ENCODE measurements at places on chromosomes 1 and 21. TPM values are rescaled to one million over a fixed set of nuclear protein-coding genes. Genes with fewer than 3 reads are reported as not detected.
A peak's percentile ranks its signal among the peaks of the same experiment; 100 is the strongest.

DNA sequence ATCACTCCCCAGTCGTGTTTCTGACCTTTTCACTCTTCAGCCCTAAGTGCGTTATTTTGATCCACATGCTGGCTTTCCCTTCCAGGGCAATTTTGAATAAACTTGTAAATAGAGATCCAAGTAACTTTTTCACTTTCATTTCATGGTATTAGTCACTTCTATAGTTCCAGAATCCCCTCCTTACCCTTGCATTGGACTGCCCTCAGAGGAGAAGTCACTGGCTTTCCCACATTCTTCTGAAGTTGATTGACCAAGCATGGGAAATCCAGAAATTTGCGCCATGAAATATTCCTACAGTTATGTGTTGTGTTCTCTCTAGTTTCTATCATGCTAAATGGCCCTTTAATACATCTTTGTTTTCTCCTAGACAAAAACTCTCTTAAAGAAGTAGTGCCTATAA is 177.3 kb upstream of the GORAB start:
- no peak for DNase-seq

DNA sequence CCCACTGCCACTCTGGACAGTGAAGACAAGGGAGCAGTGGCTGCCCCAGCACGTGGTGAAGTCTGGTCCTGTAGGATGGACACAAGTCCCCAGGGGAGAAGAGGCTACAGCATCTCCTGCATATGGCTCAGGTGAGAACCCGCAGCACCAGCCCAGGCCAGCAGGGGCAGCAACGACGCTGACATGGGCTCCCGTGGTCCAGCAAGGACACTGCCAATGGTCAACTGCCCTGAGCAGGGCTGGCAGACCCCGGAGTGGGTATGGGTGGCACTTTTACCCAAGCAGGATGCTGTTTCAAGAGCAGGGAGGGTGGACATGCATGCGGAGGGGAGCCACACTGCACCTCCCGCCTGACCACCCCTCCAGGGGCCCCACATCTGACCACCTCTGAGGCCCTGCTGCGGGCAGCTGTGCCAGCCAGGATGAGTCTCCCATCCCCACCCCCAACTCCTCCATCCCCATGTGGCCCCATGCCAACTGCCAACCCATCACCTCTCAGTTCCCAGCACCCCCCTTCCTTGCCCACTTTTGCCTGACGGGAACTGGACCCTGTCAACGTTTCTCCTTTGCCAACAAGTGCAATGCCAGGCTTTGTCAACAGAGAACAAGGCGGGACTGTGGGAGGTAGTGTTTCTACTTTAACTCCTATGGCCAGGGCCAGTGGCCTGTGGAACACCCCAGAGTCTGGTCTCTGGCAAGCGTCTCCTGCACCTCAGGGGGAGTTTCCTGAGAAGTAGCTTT is 8.6 kb downstream of the MORN1 start:
- DNase-seq, result no peak

DNA sequence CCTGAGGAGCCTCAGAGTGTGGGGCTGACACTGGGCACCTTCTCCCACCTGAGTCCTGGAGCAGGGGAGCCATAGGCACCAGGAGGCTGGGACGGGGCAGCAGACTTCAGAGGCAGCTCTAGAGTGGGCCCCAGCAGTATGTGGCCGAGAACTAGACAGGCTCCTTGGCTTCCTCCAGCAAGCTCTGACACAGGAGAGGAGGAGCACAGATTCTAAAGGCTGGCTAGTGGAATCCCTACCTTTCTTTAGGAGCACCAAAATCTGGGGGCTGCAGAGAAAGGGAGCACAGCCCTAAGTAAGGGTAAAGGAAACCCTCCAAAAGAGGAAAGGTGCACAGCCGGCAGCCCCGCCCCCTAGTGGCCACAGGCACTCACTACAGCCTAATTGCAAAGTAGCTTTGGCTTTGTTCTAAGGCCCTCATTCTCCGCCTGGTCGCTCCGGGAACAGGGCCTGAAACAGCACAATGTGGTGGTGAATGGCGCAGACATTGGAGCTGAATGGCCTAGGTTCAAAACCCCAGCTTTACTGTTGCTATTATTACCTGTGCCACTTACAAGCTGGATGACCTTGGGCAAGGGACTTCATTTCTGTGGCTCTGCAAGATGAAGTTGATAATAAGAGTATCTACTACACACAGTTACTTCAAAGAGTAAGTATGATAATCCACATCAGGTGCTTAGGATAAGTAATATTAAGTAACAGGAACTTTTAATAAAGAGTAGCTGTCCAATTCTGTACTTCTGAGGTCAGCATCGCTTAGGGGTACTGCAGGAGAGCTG is 8.8 kb upstream of the GUCA2A start:
- DNase-seq, result peak; percentile 49

GRCh38 chr1:2249559-2249906 is 21.4 kb downstream of the SKI start:
- DNase-seq, result no peak

GRCh38 chr1:57799490-57800115 is 375.7 kb upstream of the DAB1 start:
- DNase-seq, result no peak

- no peak for DNase-seq
Measured at GRCh38 chr1:207841293-207841692, 69.6 kb downstream of the CD34 start.

- no peak for DNase-seq
Measured at GRCh38 chr1:53294567-53294966, 33.3 kb downstream of the LRP8 start.

DNA sequence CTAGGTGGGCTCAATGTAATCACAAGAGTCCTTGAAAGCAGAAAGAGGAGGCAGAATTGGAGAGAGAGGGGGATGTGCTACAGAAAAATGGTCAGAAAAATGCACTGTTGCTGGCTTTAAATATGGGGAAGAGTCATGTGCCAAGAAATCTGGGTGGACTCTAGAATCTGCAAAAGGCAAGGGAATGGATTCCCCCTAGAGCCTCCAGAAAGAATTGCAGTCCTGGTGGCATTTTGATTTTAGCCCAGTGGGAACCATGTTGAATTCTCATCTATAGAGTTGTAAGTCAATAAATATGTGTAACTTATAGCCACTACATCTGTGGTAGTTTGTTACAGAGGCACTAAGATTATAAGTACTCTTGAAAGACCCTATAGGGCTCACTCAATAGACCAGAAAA is 210.3 kb downstream of the ASTN1 start:
- DNase-seq, result no peak

- no peak for DNase-seq
Measured at GRCh38 chr1:17746920-17747319, 8.2 kb upstream of the ACTL8 start.

DNA sequence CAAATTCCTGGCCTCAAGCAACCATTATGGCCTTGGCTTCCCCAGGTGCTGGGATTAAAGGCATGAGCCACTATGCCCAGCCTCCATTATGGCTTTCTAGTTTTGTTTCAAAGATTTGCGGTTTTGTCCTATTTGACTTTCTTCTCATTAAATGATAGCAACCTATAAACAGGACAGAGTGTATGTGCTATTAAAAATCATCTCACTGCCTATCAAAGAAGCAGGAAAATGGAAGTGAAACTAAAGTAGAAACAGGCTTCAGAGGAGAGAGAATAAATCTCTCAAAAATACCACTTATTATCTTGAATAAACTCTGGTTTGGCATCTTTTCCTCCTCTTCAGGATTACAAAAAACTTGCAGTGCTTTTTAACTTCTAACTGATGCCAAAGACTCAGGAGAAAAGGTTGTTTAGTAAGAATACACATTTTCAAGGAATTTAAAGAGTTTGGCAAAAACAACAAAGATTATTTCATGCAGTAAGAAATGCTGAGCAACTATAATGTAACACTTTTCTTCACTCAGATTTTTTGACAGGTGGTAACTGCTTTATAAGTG is 28.7 kb downstream of the ACBD3 start:
- no peak for DNase-seq

GRCh38 chr1:77706321-77706720 is 23.9 kb upstream of the ZZZ3 start:
- no peak for DNase-seq

GRCh38 chr1:36590264-36590663 is 107.6 kb upstream of the CSF3R start:
- no peak for DNase-seq

GRCh38 chr1:77416692-77417450 is 135.1 kb downstream of the AK5 start:
- no peak for DNase-seq

GRCh38 chr1:229086686-229087085 is 184.2 kb upstream of the RAB4A start:
- DNase-seq, result no peak

- DNase-seq, result no peak
Measured at GRCh38 chr1:247421074-247421473, 5.1 kb downstream of the NLRP3 start.

- DNase-seq, result no peak
Measured at GRCh38 chr1:48627486-48627885, 149.2 kb downstream of the BEND5 start.

- DNase-seq, result no peak
Measured at GRCh38 chr1:48224791-48225190, 2.3 kb downstream of the SLC5A9 start.

DNA sequence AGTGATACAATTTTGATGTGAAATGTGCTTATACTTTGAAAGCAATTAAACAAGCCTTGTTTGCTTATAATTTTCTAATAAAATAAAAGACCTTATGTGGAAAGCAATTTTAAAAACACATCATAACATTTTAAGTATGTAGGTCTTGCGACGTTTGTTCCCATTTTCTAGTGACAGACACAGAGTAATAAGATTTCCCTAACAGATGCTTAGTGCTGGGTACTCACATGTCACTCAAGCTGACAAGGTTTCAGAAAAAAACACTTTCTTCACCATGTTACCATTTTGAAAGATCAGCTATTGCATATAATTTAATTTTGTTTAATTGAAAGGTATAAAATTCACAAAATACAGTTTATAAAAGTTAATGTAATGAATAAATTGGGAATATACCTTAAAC is 14.1 kb upstream of the ZRANB2 start:
- no peak for DNase-seq

The TTC24 gene
- total RNA-seq, result not detected

The PGLYRP3 gene
- not detected for total RNA-seq

The SLC22A15 gene
- total RNA-seq, result 2.0 TPM

The TRNP1 gene
- 21.1 TPM for total RNA-seq

The HSD3B2 gene
- 0.62 TPM for total RNA-seq

The C1orf210 gene
- total RNA-seq, result 21.7 TPM

The WASF2 gene
- total RNA-seq, result 63.6 TPM

The DPT gene
- total RNA-seq, result 15.4 TPM

The SLC6A17 gene
- total RNA-seq, result 0.41 TPM

The MPL gene
- total RNA-seq, result not detected

The NPR1 gene
- total RNA-seq, result 6.0 TPM

The EPHA2 gene
- 17.7 TPM for total RNA-seq

The TMOD4 gene
- total RNA-seq, result not detected

Data from prostate gland (tissue), 2 donors.